Stimulated activated CD8-positive, alpha-beta memory T cell treated with anti-CD3 and anti-CD28 coated beads, Interleukin-15, amount 100 ng/mL, for 48 hours (primary cell): ENCODE measurements at places on chromosomes 6 and 20.
A peak's percentile ranks its signal among the peaks of the same experiment; 100 is the strongest.

DNA sequence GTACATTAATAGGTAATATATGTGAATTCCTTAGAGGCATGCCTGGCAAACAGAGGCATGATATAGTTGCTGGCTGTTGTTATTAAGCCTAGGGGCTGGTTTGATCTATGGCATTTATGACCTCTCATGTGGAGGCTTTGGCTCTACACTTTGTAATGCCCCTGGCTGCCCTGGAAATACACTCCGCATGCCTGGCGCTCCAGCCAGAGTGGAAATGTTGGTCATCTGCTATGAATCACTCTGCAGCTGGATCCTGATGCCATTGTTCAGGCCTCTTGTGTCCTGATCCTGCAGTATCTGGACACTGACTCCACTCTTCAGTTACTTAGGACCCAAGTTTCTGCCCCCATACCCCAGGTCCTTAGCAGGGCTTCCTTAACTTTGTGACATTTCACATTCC is 200.5 kb upstream of the PCSK2 start:
- no peak for DNase-seq

GRCh38 chr6:143620447-143620846 is 57.3 kb upstream of the PHACTR2 start:
- DNase-seq, result no peak

DNA sequence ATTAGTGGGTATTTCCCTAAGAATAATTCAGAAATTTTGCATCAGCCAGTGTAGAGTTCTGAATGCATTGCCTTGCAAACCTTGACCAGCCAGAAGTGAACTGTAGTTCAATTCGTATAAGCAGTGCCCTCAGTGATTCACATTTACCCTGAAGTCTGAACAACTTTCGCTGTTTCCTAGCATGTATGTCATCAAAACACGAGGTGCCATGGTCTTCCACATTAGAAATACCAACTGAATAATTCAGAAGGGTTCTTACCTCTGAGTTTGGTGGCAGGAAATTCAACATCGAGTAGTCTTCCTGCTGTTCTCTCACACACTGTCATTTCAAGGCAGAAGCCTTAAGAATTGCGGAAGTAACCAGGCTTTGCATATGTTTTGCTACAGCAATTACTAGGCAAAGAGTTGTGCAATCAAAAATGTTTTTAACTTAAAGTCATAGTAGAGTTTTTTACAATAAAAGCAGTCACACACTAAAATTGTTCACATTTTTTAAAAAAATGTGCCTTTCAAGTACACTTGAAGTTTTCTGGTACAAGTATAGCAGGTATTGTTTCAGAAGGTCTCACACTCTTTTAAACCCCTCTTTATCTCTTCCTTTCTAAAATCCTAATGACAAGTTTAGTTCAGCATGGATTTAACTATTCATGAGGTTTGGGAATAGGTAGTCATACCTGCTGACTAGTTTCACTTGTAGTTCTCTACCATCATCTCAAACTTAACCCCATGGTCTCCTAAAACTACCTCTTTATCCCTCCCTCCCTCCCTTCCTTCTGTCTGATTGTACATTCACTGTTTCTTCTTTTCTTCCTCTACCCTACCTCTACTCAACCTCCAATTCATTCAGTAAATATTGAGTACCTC is 118.3 kb downstream of the STXBP5 start:
- DNase-seq, result no peak

GRCh38 chr20:50259705-50260478 is 69.3 kb downstream of the CEBPB start:
- no peak for DNase-seq

DNA sequence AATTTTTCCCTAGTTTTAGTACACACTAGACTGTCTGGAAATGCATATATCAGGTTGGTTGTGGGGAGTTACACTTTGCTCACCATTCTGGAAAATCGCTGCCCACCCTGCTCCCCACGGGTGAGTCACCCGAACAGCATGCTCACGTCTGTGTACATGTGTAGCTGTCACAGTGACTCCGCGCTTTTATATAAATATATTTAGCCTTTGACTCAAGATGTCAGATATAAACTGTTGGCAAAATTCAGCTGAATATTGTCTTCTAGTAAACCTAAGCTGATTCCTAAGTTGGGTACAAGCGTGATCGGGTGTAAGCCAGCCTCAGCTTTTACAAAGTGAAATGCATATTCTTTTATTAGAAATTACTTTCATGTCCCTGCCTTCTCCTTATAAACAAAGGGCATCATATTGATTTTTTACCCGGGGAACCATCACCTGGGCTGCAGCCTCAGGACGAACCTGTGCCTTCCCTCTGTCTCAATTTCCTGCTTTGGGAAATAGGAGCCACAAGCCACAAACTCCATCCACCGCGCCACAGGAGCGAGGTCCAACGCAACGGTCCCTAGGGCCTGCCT is 4.3 kb downstream of the SDCBP2 start:
- DNase-seq, result peak; percentile 31

DNA sequence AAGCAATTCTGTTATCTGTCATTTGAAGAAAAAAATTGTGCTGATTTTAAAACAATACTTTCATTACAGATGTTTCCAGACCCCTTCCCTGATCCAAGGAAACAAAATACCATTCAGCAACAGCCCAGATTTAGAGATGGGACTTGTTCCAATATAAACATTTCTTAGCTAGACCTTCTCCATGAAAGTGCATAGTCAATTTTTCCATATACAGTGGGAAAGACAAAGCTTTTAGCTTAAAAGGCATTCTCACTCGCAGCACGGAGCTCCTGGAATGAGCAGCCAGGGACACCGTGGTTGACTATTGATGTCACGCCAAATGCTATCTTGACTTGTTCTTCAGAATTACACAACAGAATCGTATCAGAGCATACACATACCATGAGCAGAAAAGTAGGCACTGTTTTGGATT is 21.5 kb downstream of the LAMA4 start:
- no peak for DNase-seq

DNA sequence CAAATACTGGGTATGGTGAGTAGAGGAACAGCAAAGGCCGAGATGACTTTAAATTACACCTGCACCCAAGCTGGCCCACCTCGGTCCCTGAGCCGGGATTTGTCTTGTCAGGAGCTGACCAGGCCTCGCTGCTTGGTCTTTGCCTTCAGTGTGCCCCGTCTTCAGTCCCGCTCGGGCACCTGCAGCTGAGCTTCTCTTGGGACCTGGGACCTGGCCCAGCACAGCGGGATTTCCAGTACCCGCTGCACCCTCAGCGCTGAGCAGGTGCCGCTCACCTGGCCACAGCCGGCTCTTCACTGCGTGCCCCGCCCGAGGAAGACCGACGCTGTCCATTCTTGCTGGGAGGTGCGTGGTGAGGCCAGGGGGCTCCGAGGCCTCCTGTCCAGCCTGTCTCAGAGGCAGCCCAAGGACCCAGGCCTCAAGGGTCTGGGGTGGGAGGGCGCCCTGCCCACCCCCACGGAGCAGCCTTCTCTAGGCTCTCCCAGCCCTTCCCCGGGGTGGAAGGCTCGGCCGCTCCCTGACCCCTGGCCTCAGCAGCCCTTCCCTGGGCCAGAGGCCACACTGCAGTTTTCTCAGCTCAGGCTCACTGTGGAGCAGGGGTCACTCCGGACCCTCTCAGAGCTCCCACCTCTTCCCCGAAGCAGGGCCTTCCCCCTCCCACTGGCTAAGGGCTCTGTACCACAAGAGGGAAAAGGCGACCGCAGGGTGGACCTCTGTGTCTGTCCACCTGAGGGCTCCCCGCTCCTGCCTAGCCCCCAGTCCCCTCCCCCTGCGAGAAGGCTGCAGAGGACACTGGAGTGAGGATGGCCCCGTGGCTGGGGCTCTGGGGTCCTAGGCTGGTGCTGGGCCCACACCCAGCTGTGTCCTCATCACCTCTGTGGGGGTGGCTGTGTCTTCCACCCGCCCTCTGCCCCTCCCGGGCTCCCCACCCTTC is 119.3 kb downstream of the RNASET2 start:
- no peak for DNase-seq

GRCh38 chr6:75196081-75196687 is 9.7 kb downstream of the COL12A1 start:
- DNase-seq, result no peak

- DNase-seq, result no peak
Observed at GRCh38 chr6:147538821-147539220, 30.3 kb downstream of the SAMD5 start.

- peak; percentile 91 for DNase-seq
Observed at GRCh38 chr6:44265007-44265721, at the start of gene NFKBIE. TSS of gene NFKBIE (minus strand) at chr6:44265551. CDS start at chr6:44265346, 205 bp downstream.
